NCI-H1092 treated with DMSO at 0.1 percent for 48 hours (cell line): ENCODE measurements at places on chromosomes 2 and 18.
A peak's percentile ranks its signal among the peaks of the same experiment; 100 is the strongest.

GRCh38 chr18:51651761-51652160, 454.3 kb upstream of the MEX3C start:
- no peak for DNase-seq

DNA sequence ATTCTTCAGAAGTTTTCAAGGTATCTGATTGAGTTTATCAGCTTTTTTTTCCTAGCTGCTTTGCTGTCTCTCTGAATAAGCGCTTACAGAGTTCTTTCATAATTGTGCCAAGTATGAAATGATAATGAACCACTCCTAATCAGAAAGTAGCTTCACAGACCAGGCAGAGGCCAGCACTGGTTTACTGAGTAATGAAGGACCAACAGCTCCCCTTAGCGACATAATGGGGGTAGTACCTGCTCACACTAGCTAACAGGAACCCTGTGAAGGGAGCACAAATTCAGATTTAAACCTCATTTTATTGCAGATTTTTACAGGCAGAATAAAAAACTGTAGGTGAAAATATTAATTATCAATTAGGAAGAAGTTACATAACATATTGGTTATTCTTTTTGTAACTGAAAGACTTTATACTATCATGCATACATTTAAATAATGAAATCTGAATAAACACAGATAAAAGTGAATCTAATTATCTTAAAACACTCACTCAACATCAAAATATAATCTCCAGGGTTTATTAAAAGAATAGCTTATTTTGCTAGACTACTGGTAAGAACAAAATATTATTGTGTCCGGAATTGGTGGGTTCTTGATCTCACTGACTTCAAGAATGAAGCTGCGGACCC, 53.7 kb upstream of the LRRC30 start:
- peak; percentile 38 for DNase-seq

DNA sequence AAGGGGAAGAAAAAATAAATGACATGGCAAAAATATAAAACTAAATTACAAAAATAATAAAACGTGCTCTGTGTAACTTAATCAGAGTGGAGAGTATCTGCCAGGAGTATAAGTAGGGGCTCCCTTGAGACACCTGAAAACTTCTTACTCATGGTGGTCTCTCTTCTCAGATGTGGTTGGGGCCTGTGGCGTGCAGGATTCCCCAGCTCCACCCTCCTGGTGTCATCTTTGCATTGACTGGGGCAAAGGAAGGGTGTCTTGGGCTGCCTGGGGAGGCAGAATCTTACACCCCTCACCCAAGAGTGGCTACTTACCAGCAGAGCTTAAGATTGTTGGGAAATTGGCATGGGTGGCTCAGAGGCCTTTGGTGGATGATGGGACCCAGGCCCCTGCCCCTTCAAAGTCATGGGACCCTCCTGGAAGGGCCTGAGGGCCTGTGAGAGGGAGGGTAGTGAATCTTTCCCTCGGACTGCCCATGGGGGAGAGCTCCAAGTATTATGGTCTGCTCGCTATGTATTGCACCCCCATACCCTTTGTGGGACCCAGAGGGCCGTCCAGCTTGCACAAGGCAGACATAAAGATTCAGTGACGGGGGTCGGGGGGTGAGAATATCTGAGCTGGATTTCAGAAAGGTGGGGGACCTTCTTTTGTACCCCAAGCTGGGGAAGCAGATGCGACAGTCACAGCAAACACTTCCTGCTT, 6.9 kb upstream of the TRAF3IP1 start:
- DNase-seq: no peak

GRCh38 chr18:68441241-68441640, 273.7 kb downstream of the TMX3 start:
- no peak for DNase-seq

- no peak for DNase-seq
Observed at GRCh38 chr2:223008162-223008561, 43.8 kb upstream of the KCNE4 start.

DNA sequence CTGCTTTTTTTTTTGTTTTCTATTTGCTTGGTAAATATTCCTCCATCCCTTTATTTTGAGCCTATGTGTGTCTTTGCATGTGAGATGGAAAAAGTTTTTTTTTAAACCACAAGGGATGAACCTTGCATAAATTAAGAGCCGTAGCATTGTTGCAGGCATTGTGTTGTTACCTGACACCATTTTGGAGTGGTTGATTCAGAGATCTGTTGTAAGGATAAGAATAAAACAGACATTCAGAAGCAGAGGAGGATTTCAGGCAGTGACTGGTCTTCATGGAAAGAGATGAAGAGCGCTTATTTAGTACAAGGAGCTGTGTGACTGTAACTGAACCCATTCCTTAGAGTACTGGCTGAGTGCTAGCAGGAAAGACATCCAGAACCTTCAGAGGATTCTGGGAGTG, 101.2 kb downstream of the LTBP1 start:
- no peak for DNase-seq

GRCh38 chr2:144690771-144691170, 170.9 kb upstream of the ZEB2 start:
- no peak for DNase-seq

DNA sequence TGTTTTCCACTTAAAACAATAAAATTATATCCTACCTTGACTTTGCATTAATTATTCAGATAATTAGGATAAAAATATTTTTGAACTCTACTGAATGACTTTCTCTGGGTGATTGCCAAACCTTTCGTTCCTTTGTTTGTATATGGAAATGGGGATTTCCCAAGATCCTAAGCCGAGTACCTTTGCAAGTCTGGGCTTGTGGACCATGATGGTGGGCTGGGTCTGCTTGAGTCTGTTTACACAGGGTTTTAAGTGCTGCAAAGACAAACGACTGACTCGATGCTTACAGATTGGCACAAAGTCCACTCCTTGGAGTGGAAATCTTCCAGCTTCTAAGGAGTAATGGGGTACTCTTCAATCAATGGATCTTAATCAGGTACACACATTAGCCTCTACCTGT, 659.5 kb downstream of the TSN start:
- DNase-seq: no peak

- no peak for DNase-seq
Observed at GRCh38 chr2:134669731-134670669, 48.8 kb downstream of the TMEM163 start.

DNA sequence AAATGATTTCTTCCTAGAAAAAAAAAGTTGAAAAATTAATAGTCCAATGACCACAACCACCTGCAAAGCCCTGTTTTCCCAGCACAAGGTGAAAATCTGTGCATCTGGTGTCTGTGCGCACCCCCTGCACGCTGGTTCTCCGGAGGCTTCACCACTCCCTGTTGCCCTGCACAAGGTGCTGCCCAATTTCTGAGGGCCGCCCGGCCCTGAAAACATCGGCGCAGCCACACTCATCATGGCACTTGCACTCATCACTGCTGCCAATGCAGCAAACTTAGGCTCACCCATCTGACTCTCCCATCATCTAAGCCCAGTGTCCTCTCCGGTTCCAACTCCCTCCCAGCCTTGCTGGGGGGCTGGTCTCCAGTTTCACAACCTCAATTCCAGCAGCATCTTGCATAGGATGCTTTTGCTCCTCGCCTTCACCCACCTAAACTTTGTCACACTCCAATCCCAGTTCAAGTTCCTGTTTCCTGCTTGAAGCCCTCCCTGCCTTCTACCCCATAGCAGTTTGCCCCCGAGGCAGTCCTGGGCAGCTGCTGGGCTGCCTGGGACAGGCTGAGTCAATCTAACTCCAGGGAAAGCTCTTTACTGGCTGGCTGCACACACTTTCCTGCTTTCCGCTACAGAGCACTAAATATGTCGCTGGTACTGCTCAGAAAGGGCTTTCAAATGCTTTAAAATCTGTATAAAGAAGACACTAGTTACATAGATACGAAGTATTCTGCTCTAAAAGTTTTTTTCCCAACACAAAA, 522.5 kb upstream of the ID2 start:
- DNase-seq: no peak

DNA sequence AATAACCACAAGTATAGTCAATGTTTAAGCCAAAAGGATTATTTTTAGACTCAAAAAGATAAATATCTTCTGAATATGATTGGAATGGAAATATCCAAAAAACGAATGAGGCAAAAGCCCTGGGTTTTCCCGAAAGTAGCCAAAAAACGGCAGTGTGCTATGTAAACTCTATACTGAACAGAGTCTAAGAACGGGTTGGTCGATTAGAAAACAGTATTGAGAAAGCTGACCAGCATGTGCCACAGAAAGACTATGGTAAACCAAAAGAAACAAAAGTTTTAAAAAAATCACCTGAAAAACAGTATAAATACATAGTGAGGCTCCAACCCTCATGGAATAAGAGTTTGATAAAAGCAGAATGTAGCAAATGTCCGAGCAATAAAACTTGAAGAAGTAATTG, 92.0 kb upstream of the DLGAP1 start:
- no peak for DNase-seq

DNA sequence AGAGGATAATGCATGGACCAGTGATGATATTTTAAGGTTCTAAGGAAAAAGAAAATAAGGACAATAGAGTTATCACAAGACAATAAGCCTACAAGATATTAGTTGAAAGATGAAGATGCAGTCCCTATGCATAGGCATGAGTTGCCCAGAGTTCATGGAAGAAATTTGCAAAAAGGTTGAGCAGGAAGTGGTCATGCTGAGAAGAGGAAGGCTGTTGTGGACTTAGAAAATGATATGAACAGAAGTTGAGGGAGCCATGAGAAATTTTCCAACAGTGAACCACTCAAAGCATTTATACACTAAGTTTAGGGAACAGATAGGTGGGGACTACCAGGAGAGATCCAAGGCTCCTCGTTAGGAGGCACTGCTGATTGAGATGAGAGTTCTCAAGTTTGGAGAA, 3.5 kb downstream of the OSBPL6 start:
- no peak for DNase-seq

DNA sequence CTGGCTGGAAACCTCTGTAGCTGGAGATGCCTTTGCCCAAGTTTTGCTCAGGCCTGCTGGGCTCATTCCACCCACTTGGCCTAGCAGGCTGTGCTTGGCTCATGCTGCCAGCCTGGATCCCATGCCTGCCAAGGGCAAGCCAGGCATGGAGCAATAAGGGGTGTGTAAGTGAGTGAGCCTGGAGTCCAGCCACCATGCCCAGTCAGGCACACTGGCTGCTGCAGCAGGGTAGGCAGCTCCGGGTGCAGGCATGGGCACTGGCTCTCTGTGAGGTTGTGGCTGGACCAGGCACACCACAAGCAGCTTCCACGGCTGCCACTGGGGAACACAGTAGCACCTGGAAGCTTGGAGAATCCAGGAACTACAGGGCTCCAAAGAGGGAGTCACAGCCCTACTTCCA, 147.7 kb upstream of the HS6ST1 start:
- no peak for DNase-seq

DNA sequence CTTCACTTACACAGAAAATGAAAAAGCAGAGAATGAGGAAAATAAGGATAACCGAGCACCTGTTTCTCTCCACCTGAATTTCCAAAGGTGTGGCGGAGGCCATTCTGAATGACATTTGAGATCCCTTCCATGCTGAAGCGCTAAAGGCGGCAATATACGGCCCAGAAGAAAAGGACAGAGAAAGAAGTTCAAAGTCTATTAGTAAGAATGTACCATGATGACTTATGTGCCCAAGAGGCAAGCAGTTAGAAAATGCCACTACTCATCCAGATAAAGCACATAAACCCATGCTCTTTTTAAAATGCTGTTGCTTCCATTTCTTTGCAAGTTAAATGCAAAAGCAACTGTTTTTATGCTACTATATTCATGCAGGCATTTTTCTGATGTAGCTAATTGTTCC, 37.2 kb downstream of the FEZ2 start:
- no peak for DNase-seq

DNA sequence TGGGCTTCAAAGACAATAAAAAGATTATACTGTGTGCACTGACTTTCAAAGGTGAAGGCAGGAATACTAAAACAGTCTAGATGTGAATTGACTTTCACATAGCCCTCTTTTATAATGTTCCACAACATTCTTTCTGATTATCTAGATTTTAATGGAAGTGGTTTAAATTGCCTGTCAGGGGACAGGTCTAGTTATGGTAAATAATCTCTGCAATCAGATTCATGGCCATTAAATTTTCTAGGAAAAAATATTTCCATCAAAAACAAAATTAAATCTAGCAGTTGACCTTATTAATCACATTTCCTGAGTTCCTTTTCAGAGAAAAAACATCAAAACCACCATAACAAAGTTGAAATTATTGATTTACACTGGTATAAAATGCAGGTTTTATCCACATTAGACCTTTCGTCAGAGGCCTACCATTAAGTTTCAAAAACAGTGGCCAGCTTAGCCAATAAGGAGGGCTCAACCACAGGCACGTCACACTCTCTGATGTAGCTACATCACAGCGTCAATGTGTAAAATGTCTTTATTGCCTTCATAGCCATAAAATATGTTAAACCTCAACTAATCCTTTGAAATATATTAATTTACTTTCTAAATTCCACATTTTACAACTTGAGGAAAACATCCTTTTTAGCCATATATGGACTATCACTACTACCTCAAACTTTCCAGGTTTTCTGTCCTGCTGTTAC, 79.4 kb downstream of the NOL10 start:
- no peak for DNase-seq
